ENCODE measurements at places on chromosomes 2 and 18. TPM values are rescaled to one million over a fixed set of nuclear protein-coding genes. Genes with fewer than 3 reads are reported as not detected.

Gene SLC40A1
- total RNA-seq, result 1.8 TPM

Gene SMYD1
- total RNA-seq, result not detected

Gene UGT1A8
- total RNA-seq, result not detected

Gene NPHP1
- 1.0 TPM for total RNA-seq

Gene ZNF385B
- total RNA-seq, result not detected

Gene RAB6C
- not detected for total RNA-seq

Gene NETO1
- total RNA-seq, result not detected

Gene ZDBF2
- 10.8 TPM for total RNA-seq

Gene SETBP1
- total RNA-seq, result 27.4 TPM

Gene GKN2
- not detected for total RNA-seq

Gene PDE11A
- not detected for total RNA-seq

Gene ZNF638
- 96.5 TPM for total RNA-seq

Gene ERBB4
- total RNA-seq, result not detected

Gene SMCHD1
- total RNA-seq, result 100 TPM

Gene ACP1
- 168 TPM for total RNA-seq

Gene DPP4
- 67.0 TPM for total RNA-seq

Gene TMEM200C
- not detected for total RNA-seq

Gene BCL11A
- 0.21 TPM for total RNA-seq

Gene VPS4B
- total RNA-seq, result 53.8 TPM

Gene REG1B
- not detected for total RNA-seq

Measured in activated T-helper 2 cell treated with anti-CD3 and anti-CD28 coated beads, Interferon-gamma antibody, Interleukin-2, Interleukin-4, amounts not matched to agents 10 μg/mL and 5 μg/mL and 100 μg/mL, durations not matched to agents 14 hours and 24 hours and 36 hours (primary cell).